ENCODE measurements at places on chromosomes 7 and 10.
A peak's percentile ranks its signal among the peaks of the same experiment; 100 is the strongest.

DNA sequence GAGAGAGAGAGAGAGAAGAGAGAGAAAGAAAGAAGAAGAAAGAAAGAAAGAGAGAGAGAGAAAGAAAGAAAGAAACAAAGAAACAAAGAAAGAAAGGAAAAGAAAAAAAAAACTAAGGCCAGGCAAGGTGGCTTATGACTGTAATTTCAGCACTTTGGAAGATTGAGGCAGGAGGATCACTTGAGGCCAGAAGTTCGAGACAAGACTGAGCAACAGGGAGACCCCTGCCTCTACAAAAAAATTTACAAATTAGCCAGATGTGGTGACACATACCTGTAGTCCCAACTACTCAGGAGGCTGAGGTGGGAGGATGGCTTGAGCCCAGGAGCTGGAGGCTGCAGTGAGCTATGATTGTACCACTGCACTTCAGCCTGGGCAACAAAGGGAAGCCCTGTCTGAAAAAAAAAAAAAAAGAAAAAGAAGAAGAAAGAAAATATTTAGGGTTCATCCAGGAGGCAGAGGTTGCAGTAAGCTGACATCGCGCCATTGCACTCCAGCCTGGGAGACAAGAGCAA is 2.8 kb downstream of the SERPINE1 start:
- no peak for DNase-seq

- no peak for DNase-seq
Measured at GRCh38 chr7:93923942-93924341, 2.4 kb downstream of the GNG11 start.

- DNase-seq = no peak
Measured at GRCh38 chr7:27147199-27148030, at the start of gene HOXA6. Gene HOXA6 (minus strand): TSS chr7:27147774. CDS start chr7:27147749, 25 bp downstream.

DNA sequence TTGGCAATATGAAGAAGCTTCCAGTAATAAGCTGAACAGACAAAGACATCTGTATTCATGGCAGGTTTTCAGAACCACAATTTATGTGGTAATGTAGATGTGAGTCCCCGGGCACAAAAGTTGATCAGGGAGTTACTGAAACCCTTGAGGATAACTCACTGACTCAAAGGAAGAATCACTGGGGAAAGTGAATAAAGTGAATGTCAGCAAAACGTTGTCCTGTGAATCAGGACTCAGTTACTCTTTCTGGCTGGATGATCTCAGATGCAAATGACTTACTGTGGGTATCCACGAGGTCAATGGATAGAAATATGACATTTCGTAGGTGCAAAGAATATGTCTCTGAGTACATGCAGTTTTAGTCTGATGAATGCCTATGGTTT is 172.8 kb upstream of the CTBP2 start:
- no peak for DNase-seq

- no peak for DNase-seq
Measured at GRCh38 chr7:4201566-4201965, 480.5 kb upstream of the FOXK1 start.

GRCh38 chr10:28470873-28471651 is 61.9 kb upstream of the WAC start:
- DNase-seq = no peak

GRCh38 chr10:133458021-133458709 is 4.4 kb downstream of the SCART1 start:
- no peak for DNase-seq

- DNase-seq = no peak
Measured at GRCh38 chr7:156376317-156376716, 264.3 kb upstream of the RNF32 start.

DNA sequence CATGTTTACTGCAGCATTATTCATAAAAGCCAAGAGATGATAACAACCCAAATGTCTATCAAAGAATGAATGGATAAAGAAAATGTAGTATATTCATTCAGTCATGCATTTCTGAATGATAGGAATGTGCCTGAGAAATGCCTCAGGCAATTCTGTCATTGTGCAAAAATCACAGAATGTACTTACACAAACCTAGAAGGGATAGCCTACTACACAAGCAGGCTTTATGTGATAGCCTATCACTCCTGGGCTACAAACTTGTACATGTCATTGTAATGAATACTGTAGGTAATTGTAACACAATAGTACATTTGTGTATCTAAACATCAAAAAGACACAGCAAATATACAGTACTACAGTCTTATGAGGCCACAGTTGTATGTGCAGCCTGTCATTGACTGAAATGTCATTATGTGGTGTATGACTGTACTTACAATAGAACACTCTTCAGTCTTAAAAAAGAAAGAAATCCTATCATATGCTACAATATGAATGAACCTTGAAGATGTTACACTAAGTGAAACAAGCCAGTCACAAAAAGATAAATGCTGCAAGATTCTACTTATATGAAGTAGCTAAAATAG is 141.8 kb upstream of the GPR22 start:
- peak; percentile 27 for DNase-seq

DNA sequence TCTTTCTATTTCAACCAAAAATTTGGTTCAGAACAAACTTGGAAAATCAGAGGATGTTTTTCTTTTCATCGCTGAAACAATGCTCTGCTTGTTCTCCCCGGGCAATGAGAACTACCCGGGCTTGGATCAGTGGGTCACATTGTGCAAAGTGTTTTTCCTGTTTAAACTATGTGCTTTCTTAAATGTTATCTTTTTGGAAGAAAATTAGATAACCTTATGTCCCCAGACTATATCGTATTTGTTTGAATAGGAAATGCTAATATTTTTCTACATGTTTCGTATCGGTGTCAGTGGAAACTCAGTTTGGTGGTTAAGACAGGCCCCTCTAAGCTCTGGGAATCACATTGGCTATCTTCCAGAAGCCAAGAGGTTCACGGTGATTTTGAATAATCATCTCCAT is 319.5 kb upstream of the NFE2L3 start:
- no peak for DNase-seq

DNA sequence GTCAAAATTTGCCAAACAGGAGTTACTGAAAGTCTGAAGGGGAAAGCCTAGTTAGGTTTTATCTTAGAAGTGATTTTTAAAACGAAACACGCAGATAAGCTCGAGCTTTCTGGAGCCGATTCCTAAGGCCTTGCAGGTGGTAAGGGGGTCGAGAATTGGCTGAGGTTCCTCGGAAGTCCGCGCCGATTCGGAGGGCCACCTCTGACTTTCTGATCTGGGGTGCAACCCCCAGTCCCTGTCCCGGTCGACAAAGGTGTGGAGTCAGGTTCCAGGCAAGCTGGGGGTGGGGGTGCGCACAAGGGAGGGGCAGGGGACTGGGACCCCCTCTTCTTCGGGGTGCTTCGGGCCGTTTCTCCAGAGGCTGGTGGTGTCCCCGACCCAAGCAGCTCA is 701 bp upstream of the CUL1 start:
- no peak for DNase-seq

DNA sequence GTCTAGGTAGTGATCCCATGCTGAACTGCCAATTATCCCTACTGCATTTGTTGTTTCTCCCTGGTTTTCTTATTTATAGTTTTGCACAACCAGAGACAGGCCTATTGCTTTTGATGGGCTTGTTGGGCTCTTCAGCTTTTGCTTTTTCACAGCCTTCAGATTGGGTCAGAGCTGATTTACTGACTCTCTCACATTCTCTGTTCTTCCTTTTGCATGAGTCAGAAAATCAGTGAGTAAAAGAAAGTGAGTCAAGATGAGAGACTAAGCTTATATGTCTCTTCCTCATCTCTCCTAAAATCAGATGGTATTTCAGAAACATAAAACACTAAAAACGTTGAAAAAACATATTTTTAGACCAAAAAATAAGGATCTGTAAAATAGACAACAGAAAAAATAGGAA is 1135.4 kb downstream of the XPNPEP1 start:
- DNase-seq = no peak

GRCh38 chr10:128035557-128035973 is 90.7 kb downstream of the MKI67 start:
- no peak for DNase-seq

DNA sequence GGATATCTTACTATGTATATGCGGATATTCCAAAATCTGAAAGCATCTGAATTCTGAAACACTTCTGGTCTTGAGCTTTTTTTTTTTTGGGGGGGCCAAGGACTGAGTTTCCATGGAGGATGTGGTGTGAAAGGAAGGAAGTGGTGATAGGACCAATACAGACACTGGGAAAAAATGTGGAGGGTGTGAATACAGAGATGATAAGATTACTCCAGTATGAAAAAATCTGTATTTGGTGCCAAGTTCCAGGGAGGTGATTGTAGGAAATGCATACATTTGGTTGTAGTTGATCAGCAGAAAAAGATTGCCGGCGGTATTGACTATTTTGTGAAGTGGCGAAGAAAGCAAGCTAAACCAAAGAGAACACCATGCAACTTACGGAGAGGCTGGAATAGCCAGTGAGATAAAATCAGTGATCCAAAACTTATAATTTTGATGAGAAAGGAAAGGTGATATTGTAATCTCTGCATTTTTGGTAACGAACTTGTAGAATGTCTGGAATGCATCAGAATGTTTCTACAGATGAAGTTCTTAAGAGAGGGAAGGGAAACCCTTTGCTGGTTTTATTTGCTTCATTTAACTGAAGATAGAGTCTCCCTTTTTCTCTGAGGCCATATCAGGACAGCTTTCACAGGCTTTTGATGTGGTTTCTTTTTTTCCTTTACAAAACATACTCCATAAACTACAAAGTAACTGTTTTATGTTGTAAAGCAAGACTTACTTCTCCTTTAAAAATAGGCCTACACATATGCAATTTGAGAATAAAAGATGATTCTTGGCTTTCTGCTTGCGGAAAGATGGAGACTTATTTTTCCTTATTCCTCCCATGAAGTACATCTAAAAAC is 6.0 kb downstream of the WDR37 start:
- DNase-seq = no peak

DNA sequence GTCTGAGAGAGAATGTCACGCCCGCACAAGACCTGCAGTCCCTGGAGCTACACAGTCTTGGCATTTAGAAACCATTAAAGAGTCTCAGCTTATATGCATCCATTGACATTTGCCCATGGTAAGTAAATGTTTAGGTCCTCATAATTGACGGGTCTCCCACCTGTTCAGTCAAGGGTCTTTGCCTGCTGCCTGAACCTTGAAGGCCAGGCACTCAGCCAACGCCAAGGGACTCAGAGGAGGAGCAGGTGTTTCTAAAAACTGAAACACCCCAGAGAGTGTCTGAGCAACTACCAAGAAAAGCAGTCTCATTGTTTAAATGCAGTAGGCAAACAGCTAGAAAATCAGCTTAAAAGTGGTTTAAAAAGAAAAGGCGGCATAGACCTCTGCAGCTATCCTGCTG is 264.7 kb upstream of the AKR1E2 start:
- DNase-seq = no peak

DNA sequence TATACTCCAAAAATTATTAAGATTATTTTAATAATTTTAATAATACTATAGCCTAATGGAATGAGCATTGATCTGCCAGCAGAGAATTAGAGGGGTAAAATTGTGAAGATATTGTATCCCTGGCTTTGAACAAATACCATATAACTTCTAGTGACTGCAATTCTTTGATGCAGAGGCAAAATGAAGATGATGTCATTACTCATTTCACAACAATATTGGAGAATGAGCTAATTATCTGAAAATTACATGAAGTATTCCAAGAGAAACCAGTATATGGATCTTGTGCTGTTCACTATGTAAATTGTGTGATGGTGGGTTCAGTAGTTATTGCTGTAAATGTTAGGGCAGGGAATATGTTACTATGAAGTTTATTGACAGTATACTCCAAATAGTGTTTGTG is 80.2 kb downstream of the CFTR start:
- DNase-seq = no peak

GRCh38 chr7:41459623-41460261 is 243.1 kb downstream of the INHBA start:
- no peak for DNase-seq

GRCh38 chr10:6864142-6864541 is 284.1 kb upstream of the PRKCQ start:
- no peak for DNase-seq

- DNase-seq = no peak
Measured at GRCh38 chr7:140810385-140810784, 113.9 kb downstream of the NDUFB2 start.

DNA sequence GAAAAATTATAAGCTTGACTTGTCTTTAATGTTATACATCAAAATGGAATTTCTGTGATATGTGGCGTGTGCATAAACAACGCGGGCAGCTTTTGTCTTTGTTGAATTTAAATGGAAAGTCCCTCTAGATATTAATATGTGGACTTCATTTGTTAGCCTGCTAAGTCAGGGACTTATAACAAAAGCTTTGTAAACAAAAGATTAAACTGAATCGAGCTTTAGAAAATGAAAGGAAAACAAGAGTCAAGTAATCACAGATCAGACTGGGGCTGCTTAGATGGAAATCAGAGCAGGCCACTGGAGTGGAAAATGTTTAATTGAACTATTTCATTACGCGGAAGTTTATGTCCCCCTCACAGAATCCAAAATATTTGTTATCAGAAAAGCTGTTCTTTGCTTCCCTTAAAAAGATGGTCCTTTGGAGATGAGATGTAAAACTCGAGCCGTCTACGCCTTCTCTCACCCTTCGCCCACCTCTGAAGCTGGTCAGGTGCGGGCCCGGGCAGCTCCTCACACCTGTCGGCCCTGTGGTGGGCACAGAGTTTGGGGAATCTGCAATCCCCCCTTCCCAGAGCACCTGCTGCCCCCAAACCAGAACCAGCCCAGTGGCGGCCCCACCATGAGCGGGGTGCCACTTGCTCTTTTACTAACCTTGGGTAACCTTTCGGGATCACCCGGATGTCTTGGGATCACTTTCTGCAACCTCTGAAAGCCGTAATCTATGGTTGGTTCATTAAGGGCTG is 116.2 kb downstream of the EBF3 start:
- no peak for DNase-seq

GRCh38 chr10:52437205-52437646 is 123.1 kb downstream of the DKK1 start:
- no peak for DNase-seq

- DNase-seq = no peak
Measured at GRCh38 chr10:17647326-17647725, 3.4 kb downstream of the STAM start.

DNA sequence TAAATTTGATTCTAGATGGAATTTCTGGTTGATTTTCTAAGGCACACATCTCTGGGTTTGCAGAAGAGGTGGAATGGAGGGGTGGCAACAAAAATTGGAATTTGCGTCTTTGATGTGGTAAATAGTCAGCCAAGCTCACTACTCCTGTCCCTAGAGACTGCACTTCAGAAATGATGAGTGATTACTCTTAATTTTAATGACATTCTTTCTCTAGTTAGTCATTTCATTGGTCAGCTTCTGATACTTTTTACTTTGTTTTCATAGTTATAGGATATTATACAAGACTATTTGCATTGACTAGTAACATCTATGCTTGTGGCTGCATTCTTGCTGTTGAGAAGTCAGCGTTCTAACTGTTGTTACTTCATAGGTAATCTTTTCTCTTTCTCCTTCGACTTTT is 658.3 kb downstream of the SUGCT start:
- DNase-seq = no peak
